ENCODE measurements at places on chromosomes 1 and 21.
A peak's percentile ranks its signal among the peaks of the same experiment; 100 is the strongest.

DNA sequence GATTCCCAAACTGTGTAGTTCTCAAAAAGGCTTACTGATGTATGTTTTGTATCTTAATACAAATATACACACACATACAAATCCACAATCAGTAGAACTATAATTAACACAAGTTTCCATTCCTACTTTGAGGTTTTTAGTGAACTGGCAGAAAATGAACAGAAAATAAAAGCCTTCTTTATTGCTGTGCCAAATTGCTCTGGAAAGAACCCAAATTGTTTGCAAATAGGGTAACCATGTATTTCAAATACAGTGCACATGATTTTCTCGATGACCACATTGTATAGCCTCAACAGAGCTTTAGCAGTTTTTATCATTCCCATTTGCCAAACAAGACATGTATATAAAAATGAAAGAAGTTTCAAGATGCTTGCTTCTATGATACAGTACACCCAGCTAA lies 173.3 kb downstream of the COL24A1 start:
- no peak for DNase-seq

DNA sequence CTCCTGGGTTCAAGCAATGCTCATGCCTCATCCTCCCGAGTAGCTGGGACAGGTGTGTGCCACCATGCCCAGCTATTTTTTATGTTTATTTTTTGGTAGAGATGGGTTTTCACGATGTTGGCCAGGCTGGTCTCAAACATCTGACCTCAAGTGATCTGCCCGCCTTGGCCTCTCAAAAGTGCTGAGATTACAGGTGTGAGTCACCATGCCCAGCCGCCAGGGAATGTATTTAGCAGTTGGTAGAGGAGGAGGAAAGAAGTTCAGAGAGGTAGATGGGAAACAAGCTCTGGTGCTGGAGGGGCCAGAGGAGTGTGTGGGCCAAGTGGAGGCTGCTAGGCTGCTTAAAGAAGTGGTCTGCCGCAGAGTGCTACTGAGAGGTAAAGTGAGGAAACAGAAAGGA lies 6.0 kb downstream of the DOP1B start:
- no peak for DNase-seq

- DNase-seq, result no peak
Observed at GRCh38 chr1:197222025-197222685, 45.9 kb upstream of the CRB1 start.

GRCh38 chr1:115201598-115201997 lies 112.3 kb upstream of the TSPAN2 start:
- no peak for DNase-seq

DNA sequence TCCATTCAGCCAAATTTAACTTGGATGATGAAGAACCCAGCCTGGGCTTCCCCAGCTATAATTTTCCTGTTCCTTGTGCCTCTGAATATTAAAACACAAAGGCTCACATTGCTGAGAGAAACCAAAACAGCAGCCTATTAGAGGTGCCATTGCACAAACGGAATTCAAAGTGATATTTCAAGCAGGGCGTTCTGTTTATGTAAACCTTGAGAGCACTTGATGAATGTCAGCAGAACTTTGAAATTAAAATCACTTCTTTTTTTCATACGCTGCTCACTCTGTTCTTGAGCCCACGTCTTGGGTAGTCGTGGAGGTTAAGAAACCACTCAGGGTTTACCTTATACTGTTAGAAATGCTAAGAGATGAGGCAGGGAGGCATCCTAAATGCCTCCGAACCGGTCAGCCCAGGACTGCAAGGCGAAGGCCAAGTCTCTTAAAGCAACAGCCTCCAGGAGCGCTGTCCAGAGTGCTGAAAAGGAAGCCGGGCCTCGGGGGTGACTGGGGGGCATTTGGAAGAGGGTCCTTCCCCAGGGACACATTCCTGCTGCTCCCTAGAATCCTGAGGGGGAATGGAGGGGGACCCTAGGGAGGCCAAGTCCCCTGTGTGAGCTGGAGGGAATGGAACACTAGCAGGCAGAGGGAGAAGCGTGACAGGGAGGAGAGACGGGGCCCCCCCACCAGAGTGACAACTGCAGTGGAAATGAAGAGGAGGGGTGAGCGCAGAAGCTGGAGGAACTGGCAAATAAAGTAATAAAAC lies 154.8 kb upstream of the VAMP3 start:
- DNase-seq, result peak; percentile 12

GRCh38 chr21:32612075-32612998 lies at the start of gene CFAP298:
Gene CFAP298 (minus strand): TSS chr21:32612377. CDS start chr21:32612243, 134 bp downstream.
- peak; percentile 86 for DNase-seq

All from CMK (cell line).